ENCODE measurements at places on chromosomes 7 and 10.

DNA sequence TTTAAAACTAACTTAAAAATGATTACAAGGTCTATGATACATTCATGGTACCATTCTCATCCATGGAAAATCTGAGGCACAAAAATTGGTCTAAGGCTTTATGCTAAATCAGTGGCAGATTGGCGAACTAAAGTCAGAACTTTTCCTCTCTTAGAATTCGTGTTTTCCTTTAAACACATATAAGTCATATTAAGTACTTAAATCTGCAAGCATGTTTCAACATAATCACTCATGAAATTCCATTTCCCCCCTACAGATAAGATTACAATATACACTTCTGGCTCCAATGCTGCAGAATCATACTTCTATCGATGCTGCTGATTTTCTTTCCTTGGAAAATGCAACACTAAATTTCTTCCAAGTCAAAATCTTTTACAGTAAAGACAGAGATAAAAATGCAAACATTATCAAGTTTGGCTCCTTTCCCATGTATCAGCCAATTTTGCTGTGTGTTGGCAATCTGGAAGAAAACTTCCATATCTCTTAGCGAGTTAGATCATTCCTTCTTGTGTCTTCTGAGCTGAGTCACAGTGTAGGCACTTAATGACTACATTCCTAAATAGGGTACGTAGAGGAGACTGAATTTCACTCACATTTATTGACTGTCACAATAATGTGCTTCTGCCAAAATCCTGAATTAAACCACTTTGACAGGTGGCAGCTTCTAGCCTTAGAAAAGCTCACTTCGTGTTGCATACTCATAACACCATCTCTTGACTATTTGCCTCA lies 76.4 kb upstream of the LRRC17 start:
- DNase-seq = no peak

DNA sequence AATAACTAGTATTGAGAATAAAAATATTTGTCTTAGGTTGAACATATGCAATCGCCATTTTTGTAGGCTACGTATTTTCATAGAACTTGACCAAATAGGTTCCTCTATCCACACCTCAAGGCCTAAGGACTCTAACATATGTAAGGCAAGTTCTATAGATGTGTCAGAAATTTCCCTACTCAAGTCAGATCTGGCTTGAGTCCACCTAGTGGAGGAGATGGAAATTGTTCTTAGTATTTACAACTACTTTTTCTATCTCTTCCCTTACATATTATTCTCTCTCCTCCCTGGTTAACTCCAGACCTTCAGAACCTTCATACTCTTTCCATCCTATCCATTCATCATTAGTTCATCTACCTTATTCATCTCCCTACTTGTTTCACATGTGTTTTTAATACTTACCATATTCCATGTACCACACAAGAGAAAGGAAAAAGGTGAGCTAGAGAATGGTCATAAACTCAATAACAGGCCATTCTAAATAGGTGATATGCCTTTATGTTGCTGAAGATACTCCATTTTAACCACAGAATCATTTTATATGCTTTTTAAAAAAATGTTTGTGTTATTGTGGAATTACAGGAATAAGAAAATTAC lies 174.5 kb upstream of the HDAC9 start:
- no peak for DNase-seq

DNA sequence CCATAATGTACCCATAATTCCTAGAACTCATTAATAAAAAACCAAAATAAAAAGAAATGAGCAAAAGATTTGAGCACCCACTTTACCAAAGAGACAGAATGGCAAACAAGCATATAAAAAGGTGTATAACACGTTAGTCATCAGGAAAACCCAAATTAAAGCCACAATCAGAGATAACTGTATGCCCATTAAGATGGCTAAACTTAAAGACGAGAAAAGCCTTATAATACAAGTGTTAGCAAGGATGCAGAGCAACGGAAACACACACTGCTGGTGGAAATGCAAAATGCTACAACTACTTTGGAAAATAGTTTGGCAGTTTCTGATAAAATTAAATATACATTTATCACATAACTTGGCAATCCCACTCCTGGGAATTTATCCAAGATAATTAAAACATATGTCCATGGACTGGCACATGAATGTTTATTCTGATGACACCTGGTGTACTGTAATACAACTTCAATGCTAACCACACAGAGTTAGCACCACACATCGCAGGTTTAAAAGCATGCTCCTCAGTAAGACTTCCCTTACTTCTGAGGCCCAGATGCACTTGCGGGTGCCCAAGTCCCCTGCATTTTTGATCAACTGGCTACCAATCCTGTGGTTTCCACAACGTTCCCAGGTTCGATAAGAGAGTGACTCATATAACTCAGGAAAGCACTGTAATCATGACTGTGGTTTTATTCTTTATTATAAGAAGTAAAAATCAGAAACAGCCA lies 158.6 kb downstream of the SNX13 start:
- no peak for DNase-seq

DNA sequence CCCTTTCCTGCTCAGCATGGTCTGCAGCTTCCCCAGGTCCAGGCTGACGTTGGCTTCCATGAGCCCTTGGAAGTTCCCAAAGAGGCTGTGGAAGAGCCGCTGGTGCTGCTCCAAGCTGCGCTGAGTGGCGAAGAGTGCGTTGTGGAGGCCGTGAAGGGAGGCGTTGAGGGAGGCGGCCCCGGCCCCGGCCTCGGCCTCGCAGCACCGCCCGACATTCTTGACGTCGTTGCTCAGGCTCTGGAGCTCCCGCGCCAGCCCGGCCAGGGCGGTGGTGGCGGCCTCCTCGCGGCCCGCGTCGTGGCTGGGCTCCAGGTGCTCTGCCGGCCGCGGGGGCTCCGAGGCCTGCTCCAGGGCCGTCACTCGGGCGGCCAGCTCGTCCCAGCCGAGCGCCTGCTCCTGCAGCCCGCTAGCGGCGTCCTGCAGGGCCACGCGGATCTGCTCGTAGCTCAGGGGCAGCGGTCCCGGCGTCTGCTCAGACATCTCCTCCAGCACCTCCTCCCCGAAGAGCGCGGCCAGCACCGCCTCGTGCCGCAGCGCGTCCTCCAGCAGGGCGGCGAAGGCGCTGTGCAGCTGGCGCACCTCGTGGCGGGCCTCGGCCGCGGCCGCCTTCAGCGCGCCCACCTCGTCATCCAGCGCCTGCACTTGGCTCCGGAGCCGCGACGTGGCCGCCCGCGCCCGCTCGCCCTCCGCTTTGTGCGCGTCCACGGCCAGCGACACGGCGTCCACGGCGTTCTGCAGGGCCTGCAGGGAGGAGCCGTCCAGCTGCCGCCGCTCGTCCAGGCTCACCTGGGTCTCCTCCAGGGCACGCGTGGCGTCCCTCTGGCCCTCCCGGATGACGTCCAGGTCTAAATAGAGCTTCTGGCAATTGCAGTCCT lies 14.7 kb downstream of the MMRN2 start:
- no peak for DNase-seq

GRCh38 chr7:131652934-131653333 lies 96.5 kb upstream of the PODXL start:
- DNase-seq = no peak

DNA sequence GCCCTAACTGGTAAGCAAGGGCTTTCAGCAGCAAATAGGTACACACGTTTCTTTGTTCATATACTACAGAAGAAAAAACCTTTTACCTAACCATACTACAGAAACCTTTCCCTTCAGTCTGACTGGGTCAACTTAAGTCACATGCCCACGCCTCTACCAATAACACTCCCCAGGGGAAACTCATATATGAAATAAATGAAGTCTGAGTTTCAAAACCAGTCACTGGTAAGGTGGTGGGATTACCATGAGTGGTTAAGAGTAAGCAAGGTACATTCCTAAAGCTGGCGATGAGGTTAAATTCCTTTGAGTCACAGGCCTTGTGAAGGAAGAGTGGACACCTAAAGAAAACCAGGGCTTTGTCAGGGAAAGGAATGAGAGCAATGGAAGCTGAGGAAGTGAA lies 21.4 kb upstream of the KIF20B start:
- no peak for DNase-seq

GRCh38 chr7:47496666-47497065 lies 85.2 kb downstream of the TNS3 start:
- no peak for DNase-seq

DNA sequence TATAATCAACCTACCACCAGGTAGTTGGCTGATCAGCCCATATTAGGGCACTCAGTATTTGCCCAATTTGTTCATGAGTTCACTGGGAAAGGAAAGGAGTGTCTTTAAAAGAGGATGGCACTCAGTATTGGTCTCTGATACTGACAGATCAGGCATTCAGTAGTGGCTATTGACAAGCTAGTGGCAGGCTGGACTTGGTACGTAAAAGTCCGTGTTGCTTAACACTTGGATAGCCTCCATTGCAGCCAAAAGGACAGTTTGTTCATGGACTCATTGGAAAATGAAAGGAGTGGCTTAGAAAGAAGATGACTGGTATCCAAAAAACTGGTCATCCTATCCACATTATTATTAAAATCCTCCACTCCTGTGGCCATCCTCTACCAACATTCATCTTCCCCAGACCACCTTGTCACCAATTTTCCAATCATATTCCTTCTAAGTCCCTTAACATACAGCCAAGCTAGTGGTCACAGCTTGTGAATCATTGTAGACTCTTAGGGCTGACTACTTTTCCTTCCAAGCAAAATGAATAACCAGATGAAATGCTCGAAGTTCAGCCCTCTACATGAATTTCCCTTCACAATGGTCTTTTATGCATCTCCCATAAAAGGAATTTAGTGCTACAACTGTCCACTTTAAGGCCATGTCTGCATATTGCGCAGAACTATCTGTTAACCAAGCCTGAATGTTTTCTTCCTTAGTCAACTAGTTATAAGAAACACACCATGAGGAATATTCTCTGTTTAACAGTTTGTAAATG lies 78.6 kb upstream of the MAGI2 start:
- DNase-seq = no peak

GRCh38 chr10:83862723-83863122 lies 276.6 kb upstream of the GHITM start:
- DNase-seq = no peak

DNA sequence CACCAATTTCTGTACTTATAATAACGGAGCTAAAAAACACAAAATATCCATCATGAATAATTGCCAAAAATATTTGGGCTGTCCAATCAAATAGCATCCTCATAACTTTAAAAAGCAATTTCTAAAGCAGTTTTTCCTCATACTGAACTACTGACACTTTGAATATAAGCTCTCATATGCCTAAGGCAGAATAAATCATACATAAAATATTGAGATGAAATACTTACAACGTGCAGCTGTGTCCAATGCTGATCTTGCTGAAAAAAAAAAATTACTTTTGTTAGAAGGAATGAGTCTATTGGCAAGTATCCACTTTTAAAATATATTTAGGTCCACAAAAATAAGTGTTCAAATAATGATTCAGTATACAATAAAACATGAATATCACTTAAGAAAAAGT lies 24.2 kb downstream of the FAM3C start:
- DNase-seq = no peak

GRCh38 chr10:43202224-43202656 lies 64.0 kb downstream of the CSGALNACT2 start:
- peak; percentile 37 for DNase-seq

- DNase-seq = no peak
Measured at GRCh38 chr10:46293228-46293627, 6.4 kb downstream of the ANTXRL start.

DNA sequence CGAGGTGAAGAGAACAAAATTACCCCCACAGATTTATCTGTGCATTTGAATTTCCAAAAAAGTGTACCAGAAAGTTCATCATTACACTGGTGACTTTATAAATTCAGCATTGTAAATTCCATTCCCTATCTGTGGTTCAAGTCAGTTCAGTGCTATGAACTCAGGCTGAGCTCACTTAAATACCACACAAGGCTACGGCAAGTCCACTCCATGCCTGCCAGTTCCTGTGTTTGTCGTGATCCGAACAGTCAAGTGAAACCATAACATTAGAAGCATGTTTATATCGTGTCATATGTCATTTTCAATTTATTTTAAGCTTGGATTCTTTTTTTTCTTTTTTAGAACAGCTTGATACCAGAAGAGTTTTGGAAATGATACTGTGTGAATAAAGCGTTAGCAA lies 14.8 kb downstream of the MBL2 start:
- no peak for DNase-seq

GRCh38 chr10:27661514-27662286 lies 83.9 kb downstream of the MKX start:
- DNase-seq = no peak

- DNase-seq = no peak
Measured at GRCh38 chr10:94402843-94403379, 570 bp downstream of the TBC1D12 start.

DNA sequence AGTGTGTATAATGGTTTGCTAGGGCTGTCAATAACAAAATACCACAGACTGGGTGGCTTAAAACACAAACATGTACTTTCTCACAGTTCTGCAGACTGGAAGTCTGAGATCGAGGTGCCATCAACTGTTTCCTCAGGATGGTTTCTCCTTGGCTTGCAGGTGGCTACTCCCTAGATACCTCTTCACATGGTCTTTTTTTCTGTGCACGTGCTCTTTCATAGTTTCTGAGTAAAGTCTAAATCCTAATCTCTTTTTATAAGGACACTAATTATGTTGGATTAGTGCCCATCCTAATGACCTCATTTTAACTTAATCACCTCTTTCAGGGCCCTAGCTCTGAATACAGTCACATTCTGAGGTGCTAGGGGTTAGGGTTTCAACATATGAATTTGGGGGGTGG lies 65.9 kb downstream of the AMPH start:
- DNase-seq = no peak

DNA sequence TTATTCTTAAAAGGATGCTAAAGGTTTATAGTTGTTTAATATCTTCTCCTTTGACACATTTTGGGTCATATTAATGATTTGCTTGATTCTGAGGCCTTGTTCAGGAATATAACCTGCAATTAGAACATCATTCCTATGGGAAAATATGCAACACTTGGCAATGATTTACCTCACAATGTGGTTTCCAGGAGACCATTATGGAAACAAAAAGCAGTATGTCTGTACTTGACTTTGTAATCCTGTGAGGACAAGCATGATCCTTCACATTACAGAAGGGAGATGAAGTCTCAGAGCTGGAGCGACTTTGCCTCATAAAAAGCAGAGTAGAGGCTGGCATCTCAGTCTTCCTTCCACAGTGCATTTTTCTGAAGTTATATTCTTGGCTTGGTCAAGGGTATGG lies 57.0 kb upstream of the CDCA7L start:
- DNase-seq = no peak

DNA sequence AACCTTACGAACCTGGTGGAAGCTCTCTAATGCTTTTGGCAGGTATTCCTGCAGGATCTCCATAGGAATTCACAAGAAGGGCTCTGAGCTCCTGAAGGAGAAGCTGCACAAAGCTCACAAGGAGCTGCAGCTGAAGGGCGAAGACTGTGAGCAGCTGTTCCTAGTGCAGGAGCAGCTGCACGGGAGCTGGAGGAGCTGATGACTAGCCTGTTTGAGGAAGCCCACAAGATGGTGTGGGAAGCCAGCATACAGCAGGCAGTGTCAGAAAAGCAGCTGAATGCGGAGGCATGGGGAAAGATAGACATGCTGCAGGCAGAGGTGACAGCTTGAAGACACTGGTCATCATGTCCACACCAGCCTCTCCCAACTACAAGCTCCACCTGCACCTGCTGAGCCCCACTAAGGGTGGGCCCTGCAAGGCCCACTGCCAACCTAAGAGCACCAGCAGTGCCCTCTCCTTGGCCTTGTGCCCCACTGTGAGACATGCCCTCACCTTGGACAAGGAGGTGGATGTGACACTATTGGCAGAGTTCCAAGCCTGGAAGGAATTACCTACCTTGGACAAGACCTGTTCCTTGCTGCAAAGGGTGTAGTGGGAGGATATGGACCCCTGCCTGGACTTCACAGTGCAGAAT lies 250.6 kb downstream of the BBS9 start:
- no peak for DNase-seq
